ENCODE measurements at places on chromosomes 3 and 15. TPM values are rescaled to one million over a fixed set of nuclear protein-coding genes. Genes with fewer than 3 reads are reported as not detected.
A peak's percentile ranks its signal among the peaks of the same experiment; 100 is the strongest.

GRCh38 chr3:14570089-14570488, 29.9 kb upstream of the GRIP2 start:
- no peaks in the 10 kb centered on the region for H3K36me3 ChIP-seq
- H3K27ac ChIP-seq, result no peak overlapping the region
- no peak overlapping the region for H3K4me3 ChIP-seq
- H3K4me1 ChIP-seq, result no peaks in the 10 kb centered on the region
- peak; percentile 53 for DNase-seq
- peaks cover 40% of the 10 kb centered on the region for H3K27me3 ChIP-seq

- no peak overlapping the region for H3K4me3 ChIP-seq
- no peak overlapping the region for H3K27ac ChIP-seq
- H3K36me3 ChIP-seq, result no peaks in the 10 kb centered on the region
- no peaks in the 10 kb centered on the region for H3K27me3 ChIP-seq
- no peak for DNase-seq
Measured at GRCh38 chr3:16768014-16768413, 116.7 kb upstream of the PLCL2 start.

DNA sequence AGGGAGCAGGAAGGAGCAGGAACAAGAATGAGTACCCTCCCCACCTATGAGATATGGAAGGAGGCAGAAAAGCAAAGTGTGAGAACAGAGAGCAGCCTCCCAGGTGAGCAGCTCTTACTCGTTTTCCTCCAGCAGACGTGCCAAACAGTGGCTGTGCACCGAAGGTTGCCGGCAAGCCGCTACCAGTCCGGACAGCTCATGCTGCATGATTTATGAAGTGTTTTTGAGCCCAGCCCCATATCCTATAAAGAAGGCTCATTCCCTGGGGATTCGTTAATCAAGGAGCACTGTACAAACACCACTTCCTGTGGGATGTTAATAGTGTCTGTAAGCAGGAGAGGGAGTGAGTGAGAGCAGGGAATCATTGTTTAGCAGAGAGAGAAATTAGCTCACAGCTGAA, 118.3 kb upstream of the FOXB1 start:
- no peak overlapping the region for H3K4me3 ChIP-seq
- no peak overlapping the region for H3K27ac ChIP-seq
- no peaks in the 10 kb centered on the region for H3K36me3 ChIP-seq
- no peak for DNase-seq
- H3K27me3 ChIP-seq, result peaks cover 4% of the 10 kb centered on the region

DNA sequence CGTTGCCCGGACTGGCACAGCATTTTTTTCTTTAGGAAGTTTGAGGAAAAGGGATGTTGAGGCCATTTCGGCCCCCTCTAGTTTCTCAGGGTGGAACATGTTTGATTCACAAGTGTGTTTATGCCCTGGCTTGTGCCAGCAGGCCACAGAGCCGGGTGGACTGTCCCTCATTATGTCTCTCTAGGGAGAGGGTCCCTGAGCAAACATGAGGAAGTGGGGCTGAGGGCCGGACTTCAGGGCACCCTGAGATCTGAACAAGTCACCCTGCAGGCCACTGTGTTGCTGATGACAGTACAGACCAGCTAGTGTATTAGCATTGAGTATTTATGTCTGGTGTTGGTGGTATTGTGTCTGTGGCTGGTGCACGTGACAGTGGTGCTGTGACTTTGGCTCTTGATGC, 34.9 kb downstream of the RNU5B-1 start:
- DNase-seq, result no peak
- no peak overlapping the region for H3K4me3 ChIP-seq
- H3K36me3 ChIP-seq, result no peaks in the 10 kb centered on the region
- H3K4me1 ChIP-seq, result no peaks in the 10 kb centered on the region
- H3K27ac ChIP-seq, result no peak overlapping the region

GRCh38 chr3:174725303-174725702, 133.8 kb upstream of the NAALADL2 start:
- no peak overlapping the region for H3K4me3 ChIP-seq
- no peaks in the 10 kb centered on the region for H3K4me1 ChIP-seq
- DNase-seq, result no peak

DNA sequence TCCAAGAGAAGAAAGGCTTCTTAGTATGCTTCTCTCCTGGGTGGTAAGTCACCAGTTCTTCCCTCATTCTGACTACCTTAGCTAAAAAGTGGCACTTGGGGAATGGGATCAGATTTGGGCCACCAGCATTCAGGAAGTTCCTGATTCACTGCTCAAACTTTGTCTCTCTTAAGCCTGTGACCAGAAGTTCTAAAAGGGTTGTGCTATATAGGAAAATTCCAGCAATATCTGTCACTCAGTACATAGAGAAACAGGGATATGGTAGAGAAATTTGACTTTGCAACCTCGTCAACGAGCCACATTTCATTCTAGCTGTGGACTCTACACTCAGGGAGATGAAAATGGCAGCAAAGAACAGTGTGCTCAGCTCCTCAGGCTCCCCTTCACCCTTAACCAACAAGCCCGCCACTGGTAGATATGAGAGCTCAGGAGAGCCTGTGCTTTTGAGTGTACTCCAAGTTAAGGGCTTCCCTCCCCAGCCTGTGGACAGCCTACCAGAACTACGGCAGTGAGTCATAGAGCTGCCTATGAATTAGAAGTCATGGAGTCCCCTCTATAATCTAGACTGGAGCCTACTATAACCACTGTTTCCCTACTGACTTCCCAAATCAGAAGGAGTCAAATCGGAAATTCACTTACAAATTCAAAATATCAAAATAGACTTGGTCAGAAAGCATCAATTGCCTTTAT, 52.6 kb upstream of the MYO5C start:
- no peaks in the 10 kb centered on the region for H3K27me3 ChIP-seq
- H3K36me3 ChIP-seq, result peaks cover 8% of the 10 kb centered on the region
- DNase-seq, result no peak
- no peak overlapping the region for H3K4me3 ChIP-seq
- no peaks in the 10 kb centered on the region for H3K4me1 ChIP-seq

DNA sequence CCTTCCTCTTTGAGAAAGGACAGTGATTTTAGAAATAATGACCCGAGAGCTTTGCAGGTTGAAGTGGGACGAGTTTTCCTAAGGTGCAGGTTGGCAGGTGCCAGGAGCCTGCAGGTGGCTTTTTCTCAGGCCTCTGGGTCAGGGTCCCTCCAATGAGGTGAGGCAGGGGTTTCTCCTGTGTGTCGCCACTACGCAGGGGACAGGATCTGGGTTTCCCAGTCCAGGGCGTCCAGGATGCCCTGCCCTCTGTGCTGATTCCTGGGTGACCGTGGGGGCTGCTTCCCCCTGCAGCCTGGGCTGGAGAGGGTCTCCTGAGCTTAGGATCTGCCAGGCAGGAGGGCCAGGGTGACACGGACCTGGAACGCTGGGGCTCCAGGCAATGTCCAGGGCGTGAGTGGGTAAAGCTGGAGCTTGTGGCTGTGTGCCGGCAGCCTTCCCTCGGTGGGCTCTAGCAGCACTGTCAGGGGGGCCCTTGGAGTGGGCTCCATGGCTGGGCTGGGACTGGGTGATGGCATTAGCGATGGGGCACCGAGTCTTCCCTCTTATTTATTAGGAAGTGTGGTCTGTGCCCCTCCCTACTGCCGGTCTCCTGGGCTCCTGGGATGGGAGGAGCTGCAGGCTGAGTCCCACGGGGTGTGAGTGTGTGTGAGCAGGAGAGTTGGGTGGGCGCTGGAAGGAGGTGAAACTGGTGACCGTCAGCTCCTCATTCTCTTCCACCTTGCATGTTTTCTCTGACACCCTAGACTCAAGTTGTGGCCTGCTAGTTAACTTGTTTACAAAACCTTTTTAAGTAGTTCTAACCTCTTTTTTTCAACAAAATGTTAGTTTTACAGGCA, 1.8 kb downstream of the APBA2 start:
- DNase-seq, result no peak
- H3K36me3 ChIP-seq, result no peaks in the 10 kb centered on the region
- H3K27ac ChIP-seq, result no peak overlapping the region
- H3K4me3 ChIP-seq, result no peak overlapping the region
- H3K27me3 ChIP-seq, result peaks cover 9% of the 10 kb centered on the region

GRCh38 chr3:85427467-85427866, 468.7 kb downstream of the CADM2 start:
- H3K4me3 ChIP-seq, result no peak overlapping the region
- no peak for DNase-seq
- H3K4me1 ChIP-seq, result no peaks in the 10 kb centered on the region
- H3K27me3 ChIP-seq, result no peaks in the 10 kb centered on the region
- H3K27ac ChIP-seq, result no peak overlapping the region

- no peaks in the 10 kb centered on the region for H3K36me3 ChIP-seq
- H3K27ac ChIP-seq, result peak overlapping the region; percentile 40
- DNase-seq, result no peak
- H3K27me3 ChIP-seq, result no peaks in the 10 kb centered on the region
Measured at GRCh38 chr3:194330579-194330978, 20.5 kb downstream of the CPN2 start.

DNA sequence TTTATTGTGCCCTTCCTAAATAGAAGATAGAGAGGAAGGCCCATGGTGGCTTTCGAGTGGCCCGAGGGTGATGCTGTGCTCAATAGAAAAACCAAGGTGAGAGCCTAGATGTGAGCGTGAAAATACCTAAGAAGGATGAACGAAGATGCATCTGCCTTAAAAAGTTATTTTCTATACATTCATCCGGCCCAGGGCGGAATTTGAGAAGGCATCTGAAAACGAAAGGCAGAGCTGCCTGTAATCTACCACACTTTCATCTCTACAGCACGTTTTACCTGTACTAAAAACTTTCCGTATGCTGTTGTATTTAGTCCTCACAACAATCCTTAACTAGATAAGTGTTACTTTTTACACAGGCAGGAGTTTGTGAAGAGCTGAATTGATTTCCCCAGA, 1.4 kb downstream of the DUT start:
- H3K27me3 ChIP-seq, result no peaks in the 10 kb centered on the region
- peak; percentile 34 for DNase-seq
- peaks cover 25% of the 10 kb centered on the region for H3K36me3 ChIP-seq
- H3K4me1 ChIP-seq, result peaks cover 12% of the 10 kb centered on the region
- H3K27ac ChIP-seq, result no peak overlapping the region

- no peaks in the 10 kb centered on the region for H3K27me3 ChIP-seq
- H3K4me1 ChIP-seq, result no peaks in the 10 kb centered on the region
- H3K36me3 ChIP-seq, result no peaks in the 10 kb centered on the region
- H3K27ac ChIP-seq, result no peak overlapping the region
- H3K4me3 ChIP-seq, result no peak overlapping the region
Measured at GRCh38 chr3:110677506-110677905, 394.1 kb upstream of the NECTIN3 start.

DNA sequence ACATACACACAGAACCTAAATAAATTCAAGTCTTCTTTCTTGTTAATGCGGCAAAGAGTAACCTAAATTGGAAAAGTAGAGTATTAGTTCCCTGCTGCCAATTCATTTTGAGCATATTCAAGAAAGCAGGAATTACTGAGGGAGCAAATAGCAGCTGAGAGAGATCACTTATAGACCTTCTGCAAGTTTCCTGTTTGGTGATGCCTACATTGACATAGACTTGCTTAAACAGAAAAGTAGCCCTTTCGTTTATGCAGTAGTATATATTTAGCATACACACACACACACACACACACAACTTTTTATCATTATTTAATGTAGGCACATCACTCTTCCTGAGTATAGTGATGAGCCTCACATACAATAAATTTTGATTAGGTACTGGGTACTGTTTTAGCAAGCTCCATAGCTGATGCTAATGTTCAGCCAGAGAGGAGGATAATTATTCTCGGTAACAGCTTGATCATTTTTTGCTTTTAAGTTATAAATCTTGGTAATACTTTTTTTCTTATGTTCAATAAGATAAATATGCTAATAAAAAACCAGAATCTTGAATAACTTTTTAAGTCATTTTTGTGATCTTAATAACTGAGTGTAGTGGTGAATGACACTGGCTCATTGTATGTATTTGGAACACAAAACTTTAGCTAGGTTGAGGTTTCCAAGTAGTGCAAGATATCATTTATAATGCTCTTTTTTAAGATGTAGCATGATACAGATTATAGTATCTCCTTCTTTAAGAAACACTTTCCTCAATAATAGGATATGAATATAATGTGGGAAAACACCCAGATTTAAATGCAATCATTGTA, 174.7 kb downstream of the MBNL1 start:
- DNase-seq, result no peak
- H3K4me3 ChIP-seq, result no peak overlapping the region
- peaks cover 31% of the 10 kb centered on the region for H3K36me3 ChIP-seq
- H3K27me3 ChIP-seq, result no peaks in the 10 kb centered on the region
- H3K27ac ChIP-seq, result peak overlapping the region; percentile 23

DNA sequence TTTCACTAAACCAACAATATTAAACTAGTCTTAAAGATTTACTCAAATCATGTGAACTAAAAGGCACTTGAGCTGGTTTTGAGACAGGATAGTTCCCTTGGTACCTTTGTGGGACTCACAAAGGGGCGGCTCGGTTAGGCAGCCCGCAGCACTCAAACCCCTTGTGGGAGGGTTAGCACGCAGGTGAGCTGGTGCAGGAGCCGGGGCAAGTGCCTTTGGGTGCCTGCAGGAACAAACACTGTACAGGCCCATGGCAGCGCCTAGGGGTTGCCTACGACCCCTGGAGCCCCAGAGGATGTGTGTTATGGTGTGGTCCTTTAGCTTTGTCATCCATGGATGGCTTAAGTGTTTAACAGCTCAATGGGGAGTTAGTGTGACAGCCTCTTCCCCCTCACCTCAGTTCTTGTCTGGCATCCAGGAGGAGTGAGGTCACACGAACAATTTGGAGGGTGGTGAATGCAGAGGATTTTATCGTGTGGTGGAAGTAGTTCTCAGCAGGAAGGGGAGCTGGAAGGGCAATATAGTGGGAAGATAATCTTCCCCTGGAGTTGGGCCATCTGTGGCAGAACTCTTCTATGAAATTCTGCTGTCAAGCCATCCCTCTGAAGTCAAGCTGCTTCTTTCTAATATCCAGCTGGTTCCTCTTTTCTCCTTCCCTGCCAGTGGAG, 470.9 kb downstream of the RBMS3 start:
- H3K4me3 ChIP-seq, result no peak overlapping the region
- no peak overlapping the region for H3K27ac ChIP-seq
- H3K27me3 ChIP-seq, result no peaks in the 10 kb centered on the region
- H3K4me1 ChIP-seq, result peaks cover 3% of the 10 kb centered on the region
- DNase-seq, result no peak

Gene SMAD6
- 31.8 TPM for total RNA-seq

Gene CLDN16
- under 0.01 TPM for total RNA-seq

Gene VEPH1
- 23.2 TPM for total RNA-seq

Gene TMCO5A
- not detected for total RNA-seq

Gene GOLGA8H
- total RNA-seq, result under 0.01 TPM

GRCh38 chr3:170189398-170190256, 8.1 kb upstream of the PHC3 start:
- H3K4me1 ChIP-seq, result no peaks in the 10 kb centered on the region
- H3K27ac ChIP-seq, result no peak overlapping the region
- peak overlapping the region; percentile 44 for H3K4me3 ChIP-seq
- no peaks in the 10 kb centered on the region for H3K36me3 ChIP-seq

GRCh38 chr15:28154283-28154682, 55.2 kb upstream of the OCA2 start:
- H3K36me3 ChIP-seq, result peaks cover 7% of the 10 kb centered on the region
- DNase-seq, result no peak
- H3K4me3 ChIP-seq, result no peak overlapping the region
- H3K4me1 ChIP-seq, result peaks cover 3% of the 10 kb centered on the region
- no peak overlapping the region for H3K27ac ChIP-seq

- no peak overlapping the region for H3K27ac ChIP-seq
- H3K4me1 ChIP-seq, result peaks cover 14% of the 10 kb centered on the region
- no peaks in the 10 kb centered on the region for H3K27me3 ChIP-seq
- no peaks in the 10 kb centered on the region for H3K36me3 ChIP-seq
Measured at GRCh38 chr3:55364421-55364820, 122.7 kb downstream of the WNT5A start.

- H3K36me3 ChIP-seq, result no peaks in the 10 kb centered on the region
- DNase-seq, result peak; percentile 32
- no peak overlapping the region for H3K27ac ChIP-seq
Measured at GRCh38 chr15:78193731-78194567, 40.4 kb downstream of the ACSBG1 start.

Data from osteoblast (primary cell).